ENCODE measurements at places on chromosomes 4 and X.

DNA sequence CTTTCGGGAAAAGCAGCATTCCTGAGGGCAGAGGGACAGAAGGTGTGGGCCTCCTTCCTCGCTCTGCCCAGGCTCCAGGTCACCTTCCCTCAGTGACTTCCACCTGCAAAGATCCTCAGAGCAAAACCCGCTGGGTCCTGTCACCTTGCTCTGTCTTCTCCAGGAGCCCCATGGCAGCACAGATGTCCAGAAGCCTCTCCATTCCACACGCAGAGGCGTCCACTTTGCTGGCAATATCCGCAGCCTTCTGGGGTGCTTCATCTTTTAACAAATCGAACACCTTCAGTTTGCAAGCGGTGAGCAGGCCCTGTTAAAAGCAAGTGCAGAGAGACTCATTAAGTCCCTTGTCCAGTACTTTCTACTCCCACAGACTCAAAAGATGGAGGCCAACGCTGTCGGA is 27.3 kb downstream of the ASMTL start:
- DNase-seq: no peak

DNA sequence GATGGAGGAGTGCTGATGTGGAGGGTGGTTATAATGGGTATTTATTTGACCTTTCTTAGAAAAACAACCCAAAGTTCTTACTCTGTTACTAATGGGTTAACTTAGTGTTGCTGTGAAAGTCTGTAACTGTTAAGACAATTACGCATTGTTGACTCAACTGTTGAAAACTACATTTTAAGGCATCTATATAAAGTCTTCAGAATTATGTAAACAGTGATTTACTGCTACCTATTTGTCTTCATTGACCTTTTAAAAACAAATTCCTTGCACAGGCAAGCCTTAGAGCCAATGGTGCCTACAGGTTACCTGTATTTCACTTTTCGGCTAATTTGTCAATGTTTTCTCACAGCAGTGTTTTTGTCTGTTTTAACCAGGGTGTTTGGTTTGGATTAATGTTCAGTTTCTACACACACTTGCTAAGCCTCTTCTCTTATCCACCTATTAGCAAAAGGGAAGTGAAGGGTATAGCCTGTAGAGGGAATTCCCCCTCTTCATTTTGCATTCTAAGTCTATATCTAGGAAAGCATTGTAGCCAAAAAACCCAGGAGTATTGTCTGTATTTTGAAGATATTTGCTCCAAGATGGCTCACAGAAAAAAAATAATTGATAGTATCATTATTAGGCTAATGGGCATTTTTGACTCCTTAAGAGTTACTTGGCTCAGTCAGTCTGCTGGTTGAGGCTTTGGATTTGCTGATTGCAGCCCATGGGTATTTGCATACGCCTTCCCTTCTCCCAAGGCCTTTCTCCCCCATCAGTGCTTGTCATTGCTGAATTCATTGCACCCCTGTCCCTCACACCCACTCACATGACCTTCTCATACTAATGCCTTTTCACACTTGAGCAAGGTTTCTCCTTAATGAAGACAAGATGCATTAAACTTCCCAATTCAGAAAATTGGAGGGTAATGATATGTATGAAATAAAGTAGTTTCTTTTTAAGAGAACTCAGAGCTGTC is 30.5 kb downstream of the AFF1 start:
- DNase-seq: no peak

GRCh38 chrX:86051741-86052140 is 4.4 kb upstream of the CHM start:
- no peak for DNase-seq

DNA sequence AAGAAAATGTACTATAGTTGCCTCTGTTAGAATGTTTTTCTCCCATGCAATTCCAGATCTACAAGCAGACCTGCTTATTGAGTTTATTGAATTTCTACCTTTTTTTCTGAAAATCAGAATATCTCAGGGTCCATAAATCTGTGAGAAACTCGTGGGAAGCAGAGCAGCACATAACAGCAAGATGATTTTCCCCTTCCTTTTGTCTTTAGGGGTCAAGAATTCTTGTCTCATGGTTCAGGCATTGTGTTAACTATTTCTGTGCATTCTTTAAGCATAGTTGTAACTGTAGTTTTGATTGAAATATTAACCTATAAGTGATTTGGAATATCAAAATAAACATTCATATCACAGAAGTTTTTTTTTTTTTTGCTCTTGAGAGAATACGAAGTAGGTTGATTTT is 11.4 kb downstream of the EDNRA start:
- DNase-seq: no peak

- DNase-seq: no peak
Measured at GRCh38 chr4:131613086-131613823, 1535.8 kb upstream of the PCDH10 start.

- no peak for DNase-seq
Measured at GRCh38 chrX:121558886-121559285, 511.5 kb downstream of the GLUD2 start.

GRCh38 chr4:70709611-70710205 is 12.1 kb upstream of the RUFY3 start:
- DNase-seq: no peak

GRCh38 chr4:72375073-72375736 is 193.8 kb downstream of the ADAMTS3 start:
- peak; percentile 76 for DNase-seq

DNA sequence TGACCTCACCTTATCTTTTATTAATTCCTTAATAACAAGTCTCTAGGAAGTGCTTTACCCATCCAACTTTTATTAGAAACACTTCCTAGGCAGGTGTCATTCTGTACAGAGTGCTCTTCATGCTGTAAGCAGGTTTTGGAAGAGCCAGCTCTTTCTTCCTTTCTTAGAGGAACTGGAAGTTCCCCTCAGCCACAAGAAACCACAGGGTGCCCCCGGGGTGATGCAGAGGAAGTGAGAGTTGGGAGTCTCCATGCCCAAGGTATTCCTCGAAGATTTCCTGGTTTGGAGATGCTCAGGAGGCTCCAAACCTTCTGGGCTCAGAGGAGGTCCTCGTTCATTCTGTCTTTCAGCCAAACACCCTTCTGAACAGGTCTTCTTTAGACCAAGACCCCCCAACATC is 83.8 kb downstream of the EGF start:
- DNase-seq: no peak

- DNase-seq: no peak
Measured at GRCh38 chrX:44596277-44596676, 53.6 kb upstream of the FUNDC1 start.

- no peak for DNase-seq
Measured at GRCh38 chr4:30056016-30056766, 664.0 kb upstream of the PCDH7 start.

DNA sequence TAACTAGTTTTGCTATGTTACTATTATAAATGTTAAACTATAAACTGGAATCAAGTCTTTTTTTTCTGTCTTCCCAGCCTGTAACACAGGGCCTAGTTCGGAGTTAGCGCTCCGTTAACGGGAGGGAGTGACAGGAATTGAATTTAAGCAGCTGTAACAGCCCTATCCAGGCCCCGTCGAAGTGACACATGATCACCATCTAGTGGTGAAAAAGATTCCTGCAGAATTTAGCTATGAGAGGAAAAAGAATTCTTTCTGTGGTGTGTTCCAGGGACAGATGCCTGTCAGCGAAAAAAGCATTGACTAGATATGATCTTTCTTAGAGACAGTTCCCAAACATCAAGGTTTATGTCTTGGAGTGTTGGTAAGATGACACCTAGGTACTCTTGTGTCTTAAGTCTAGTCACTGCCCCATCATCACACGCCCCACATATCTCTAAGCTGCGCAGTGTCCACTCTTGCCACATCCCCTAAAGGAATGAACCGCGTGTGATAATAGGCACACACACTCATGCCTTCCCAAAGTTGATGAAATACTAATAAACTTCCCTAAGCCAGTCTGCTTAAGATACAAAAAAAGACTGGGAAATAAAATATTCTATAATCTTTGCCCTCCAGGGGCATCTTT is 2.1 kb downstream of the GAB3 start:
- peak; percentile 51 for DNase-seq

GRCh38 chr4:155759372-155760252 is 791 bp downstream of the GUCY1B1 start:
- peak; percentile 46 for DNase-seq

GRCh38 chrX:86133761-86134160 is 14.5 kb upstream of the DACH2 start:
- DNase-seq: peak; percentile 7

GRCh38 chr4:1374706-1375045 is 27.7 kb downstream of the UVSSA start:
- no peak for DNase-seq

- peak; percentile 68 for DNase-seq
Measured at GRCh38 chr4:177047070-177047850, 254.5 kb upstream of the VEGFC start.

DNA sequence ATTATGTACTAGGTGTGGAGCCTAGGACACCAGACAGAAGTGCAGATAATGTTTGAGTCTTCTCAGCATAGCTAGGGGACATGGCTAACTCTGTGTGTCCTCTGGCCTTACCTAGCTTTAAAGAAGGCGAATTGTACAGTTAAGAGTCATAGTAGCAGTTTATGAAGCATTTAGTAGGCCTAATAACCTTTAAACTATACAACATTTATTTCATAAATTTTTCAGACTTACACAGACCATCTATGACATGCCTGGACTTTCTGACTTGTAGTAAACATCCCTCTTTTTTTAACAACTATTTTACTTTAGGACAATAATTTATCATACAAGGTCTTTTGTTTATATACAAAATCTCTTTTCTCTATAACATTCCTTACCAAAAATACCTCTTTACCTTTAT is 37.4 kb downstream of the ETNPPL start:
- no peak for DNase-seq

- DNase-seq: peak; percentile 31
Measured at GRCh38 chr4:91116861-91117260, 989.7 kb downstream of the CCSER1 start.

DNA sequence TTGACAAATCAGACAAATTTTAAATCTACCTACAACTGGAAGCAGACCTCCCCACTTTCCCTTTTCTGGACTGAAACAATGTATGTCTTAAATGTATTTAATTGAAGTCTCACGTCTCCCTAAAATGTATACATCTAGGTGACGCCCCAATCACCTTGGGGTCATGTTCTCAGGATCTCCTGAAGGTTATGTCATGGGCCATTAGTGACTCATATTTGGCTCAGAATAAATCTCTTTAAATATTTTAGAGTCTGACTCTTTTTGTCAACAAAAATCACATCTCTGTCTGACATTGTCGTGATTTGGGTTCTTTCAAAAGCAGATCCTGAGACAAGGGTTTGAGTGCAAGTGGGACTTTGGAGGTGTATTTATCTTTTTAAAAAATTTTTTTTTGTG is 26.2 kb upstream of the BOD1L1 start:
- no peak for DNase-seq

DNA sequence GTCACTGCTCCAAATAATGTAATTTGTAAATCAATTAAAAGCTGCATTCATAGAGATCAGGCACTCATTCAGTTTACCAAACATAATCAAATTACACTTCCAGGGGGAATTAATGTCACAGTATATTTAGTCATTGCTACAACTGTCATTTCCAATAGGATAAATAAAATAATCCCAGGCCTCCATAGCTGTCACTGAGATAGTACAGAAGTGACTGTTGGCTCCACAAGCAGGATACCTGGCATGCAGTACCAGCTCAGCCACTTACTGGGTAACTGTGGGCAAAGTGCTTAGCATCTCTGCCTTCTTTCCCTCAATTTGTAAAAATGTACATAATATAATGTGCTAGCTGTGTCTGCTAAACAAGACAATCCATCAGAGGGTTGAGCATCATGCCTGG is 128.1 kb downstream of the CAMK2D start:
- no peak for DNase-seq

GRCh38 chr4:163382178-163382869 is 38.6 kb downstream of the NPY5R start:
- no peak for DNase-seq

DNA sequence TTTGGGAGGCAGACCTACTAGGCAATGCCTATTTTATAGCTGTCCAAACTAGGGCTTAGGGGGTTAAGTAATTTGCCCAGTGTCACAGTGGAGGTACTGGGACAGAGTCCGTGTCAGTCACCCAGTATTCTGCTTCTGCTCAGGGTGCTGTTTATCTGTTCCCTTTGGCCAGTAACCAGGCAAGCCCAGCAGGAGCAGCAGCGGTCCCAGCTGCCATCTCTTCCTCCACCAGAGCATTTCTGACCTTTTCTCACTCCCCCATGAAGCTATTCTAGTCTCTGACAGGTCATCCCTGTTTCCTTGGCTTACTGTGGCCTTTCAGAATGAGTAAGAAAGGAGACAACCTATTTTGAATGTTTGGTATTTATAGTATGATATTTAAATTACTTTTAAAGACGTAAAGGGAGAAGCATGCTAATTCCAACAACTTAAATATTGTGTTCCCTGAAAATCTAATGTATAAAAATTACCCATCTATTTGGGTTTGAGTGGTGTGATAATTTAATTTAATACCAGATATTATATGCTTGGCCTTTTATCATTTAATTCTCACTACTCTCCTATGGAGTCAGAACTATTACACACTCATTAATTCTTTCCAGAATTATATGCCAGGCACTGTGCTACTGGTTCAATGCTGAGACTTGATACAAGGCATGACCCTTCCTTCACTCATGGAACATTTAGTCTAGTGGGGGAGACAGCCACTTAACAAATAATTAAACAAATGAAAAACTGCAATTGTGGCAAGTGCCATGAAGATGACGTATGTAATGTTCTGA is 60.6 kb downstream of the RPS6KA3 start:
- no peak for DNase-seq

GRCh38 chr4:184666670-184667069 is 17.1 kb downstream of the PRIMPOL start:
- no peak for DNase-seq

- DNase-seq: no peak
Measured at GRCh38 chr4:42703813-42704212, 46.9 kb upstream of the ATP8A1 start.

DNA sequence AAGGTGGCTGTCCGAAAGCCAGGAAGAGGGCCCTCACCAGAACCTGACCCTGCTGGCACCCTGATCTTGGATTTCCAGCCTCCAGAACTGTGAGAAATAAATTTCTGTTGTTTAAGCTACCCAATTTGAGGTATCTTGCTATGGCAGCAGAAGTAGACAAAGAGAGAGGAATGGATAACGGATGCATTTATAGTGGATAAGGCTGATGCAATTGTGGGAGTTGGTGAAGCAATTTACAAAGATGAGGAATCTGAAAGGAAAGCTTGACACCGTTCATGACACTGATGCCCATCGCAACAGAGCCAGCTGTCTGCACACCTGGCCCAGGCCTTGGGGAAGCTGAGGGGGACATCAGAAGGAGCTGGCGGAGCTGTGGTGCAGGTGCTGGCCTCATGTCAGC is 35.7 kb upstream of the MSL3 start:
- no peak for DNase-seq

GRCh38 chr4:123672987-123673386 is 276.4 kb downstream of the SPRY1 start:
- no peak for DNase-seq

GRCh38 chrX:7330971-7331746 is 183.2 kb upstream of the PUDP start:
- no peak for DNase-seq

DNA sequence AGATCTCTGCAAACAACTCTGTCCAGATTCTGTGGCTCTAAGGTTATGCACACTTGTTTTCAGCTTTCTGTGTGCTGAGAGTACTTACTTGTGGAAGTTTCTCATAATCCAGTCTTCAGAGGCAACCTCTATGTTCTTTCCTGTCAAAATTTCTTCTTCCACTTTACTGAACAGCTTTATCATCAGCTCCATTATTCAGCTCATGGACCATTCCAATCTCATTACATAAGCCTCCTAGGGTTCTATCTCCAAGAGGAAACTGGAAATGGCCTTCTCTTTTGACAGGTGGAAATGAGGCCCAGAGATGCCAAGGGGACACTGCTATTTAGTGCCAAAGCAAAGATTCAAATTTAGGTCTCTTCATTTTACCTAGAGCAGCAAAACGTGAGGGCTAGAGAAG is 61.3 kb downstream of the CHRDL1 start:
- DNase-seq: peak; percentile 3
